ENCODE measurements at places on chromosomes 7 and 10. TPM values are rescaled to one million over a fixed set of nuclear protein-coding genes. Genes with fewer than 3 reads are reported as not detected.
A peak's percentile ranks its signal among the peaks of the same experiment; 100 is the strongest.

DNA sequence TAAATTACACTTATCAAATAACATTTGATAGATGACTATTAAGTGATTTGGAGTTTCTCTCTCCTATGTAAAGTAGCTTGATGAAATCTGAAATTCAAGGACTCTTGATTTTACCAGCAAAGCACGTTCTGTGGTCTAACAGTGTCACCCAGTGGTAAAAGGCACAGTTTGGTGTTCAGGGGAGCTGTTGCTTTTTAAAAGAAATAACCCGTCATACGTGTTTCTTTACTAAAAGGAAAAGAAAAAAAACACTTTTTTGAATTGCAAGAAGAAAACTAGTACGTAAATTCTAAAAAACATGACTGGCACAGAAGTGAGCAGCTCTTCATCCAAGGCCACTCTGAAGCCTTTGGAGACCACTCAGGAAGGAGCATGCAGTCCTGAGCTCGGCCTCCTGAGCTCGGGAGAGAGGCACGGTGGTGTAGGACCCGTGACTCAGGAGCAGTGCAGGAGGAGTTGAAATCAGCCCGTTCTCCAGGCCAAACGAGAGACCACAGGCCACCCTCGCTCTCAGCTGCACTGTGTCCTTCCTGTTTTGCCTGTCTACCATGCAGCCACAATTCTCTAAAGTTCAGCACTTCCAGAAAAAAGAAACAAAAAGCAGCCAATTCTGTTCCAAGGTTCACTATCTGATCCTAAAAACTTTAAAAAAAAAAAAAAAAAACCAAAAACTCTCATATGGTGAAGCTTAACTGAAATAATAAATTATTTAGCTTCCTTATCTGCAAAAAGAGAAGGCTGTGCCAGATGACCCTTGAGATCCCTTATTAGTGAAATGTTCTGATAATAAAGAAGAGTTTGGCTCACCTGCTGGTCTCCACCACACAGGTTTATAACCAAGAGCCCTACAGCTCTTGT lies 212.6 kb upstream of the FRMD4A start:
- no peak for DNase-seq

DNA sequence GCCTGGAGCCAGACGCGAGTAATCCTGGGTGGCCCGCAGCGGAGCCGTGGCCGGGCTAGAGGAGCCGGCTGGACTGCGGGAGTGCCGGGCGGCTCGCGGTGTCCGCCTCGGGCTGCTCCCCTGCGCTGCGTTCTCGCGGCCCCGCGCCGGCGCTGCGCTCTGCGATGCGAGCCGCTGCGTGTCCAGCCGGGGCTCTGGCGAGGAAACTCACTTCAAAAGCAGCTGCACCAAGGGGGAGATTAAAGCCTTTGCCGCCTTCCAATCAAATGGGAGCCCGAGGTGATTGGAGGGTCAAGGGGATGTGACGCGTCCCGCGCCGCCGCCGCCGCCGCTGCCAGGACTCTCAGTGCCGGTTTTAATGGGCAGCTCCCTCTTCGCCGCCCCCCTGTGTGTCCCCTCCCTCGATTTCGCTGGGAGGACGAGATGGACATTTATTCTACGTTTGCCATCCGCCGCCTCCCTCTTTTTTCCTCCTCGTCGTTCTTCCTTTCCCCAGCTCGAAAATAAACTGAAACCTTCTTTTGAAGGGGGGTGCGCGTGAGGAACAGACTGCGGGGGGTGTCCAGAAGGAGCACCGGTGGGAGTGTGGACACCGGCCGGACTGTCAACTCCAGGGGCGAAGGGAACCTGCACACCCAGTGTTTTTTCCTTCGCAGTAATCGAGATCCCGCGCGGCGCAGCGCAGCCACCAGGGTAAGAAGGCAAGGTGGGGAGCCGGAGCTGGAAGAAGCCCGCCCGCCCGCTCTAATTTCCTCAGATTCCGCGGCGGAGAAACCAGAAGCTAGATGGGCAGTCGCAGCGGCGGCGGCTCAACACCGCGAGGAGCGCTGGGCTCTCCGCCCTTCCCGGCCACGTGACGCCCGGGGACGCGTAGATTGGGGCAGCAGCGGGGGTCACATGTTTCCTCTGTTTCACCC lies at the start of gene ZNF503:
Gene ZNF503 (minus strand): TSS at position 196 of the 917 bp plus-strand sequence. CDS start 345 bp downstream, outside the sequence.
- peak; percentile 99 for DNase-seq

DNA sequence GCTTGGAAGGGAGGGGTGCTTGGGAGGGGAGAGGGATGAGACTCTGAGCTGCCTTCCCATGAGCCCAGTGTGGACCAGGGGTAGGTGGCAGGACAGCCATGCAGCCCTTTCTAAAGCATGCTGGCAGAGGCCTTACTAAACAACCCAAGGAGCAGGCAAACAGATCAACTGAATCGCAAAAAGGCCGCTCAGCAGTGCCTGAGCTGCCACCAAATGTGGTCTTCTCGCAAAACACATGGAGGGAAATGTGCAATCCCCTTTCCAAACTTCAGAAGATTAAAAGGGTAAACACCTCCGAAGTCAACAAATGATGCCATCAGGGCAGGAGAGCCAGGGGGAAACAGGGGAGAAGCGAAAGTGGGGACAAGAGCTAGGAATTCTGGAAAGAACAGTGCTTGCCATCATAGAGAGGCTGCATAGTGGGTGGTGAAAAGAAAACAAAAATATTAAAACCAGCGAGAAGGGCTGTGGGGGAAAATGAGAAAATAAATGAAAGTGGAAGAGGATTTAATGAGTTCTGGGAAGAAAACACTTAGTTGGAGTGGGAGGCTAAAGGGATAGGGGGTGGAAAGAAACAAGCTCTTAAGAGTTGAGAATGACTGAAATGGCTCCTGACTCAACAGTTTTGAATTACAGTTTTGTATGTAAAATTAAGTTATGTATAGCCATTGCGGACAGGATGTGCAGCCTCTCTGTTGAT lies 62.2 kb upstream of the ZNF32 start:
- DNase-seq, result no peak

Gene LRRC17
- total RNA-seq, result 1.4 TPM

Gene AHCYL2
- total RNA-seq, result 11.2 TPM

DNA sequence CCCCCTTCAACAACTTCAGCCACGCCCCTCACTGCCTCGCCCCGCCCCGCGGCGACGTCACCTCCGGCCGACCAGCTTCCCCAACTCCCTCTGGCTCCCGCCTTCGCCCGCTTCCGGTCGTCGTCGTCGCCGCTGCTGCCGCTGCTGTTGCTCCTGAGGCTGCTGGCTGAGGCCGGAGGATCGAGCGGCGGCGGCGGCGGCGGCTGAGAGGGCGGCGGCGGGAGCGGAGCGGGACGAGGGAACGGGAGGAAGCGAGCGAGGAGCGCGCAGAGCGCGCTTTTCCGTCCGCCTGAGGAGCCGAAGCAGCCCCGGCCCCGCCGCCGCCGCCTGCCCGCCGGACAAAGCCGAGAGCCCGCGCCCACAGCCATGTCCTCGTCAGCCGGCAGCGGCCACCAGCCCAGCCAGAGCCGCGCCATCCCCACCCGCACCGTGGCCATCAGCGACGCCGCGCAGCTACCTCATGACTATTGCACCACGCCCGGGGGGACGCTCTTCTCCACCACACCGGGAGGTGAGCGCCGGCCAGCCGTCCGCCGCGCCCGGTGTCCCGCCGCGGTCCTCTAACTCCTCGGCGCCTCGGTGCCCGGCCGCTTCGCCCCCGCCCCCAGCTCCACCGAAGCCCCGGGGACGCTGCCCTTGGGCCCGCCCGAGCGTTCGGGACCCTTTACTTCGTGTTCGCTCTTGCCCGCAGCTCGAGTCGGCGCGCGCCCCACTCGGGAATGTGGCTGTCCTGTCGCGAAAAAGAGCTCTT lies at the start of gene EIF4EBP2:
Gene EIF4EBP2 (plus strand): TSS at position 110 of the 751 bp plus-strand sequence. CDS start 257 bp downstream, at position 367.
- DNase-seq, result peak; percentile 99

DNA sequence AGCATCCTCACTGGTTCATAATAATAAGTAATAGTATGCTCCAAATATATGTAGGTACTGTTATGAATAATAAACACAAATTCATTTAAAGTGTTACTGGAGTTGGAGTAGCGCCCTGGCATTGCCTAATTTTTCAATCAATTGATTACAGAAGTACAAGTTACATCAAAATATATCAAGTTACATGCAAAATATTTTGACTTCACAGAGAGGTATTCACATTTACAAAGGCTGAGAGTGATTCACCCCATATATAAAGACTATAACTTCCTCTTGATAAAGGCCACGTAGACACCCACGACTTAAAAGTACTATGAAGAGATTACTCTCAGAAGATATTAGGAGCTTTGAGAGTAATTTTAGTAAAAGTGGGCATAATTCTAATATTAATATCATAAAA lies 13.6 kb upstream of the COL17A1 start:
- DNase-seq, result no peak

DNA sequence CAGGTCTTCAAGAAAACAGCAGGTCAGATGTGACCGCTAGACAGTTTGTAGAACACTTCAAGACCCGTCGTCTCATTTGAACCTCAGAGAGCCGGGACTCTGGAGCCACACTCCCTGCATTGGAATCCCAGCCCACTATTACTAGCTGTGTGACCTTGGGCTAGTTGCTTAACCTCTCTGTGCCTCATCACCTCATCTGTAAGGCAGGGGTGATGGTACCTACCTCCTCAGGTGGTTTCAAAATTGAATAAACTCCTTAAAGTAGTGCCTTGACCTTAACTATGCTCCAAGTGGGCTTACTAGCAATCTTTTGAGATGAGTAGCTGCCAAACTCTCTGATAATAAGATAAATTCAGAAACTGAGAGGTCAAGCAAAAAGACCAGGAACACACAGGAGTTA lies 43.8 kb downstream of the OGDH start:
- no peak for DNase-seq

Gene SORCS1
- 0.37 TPM for total RNA-seq

DNA sequence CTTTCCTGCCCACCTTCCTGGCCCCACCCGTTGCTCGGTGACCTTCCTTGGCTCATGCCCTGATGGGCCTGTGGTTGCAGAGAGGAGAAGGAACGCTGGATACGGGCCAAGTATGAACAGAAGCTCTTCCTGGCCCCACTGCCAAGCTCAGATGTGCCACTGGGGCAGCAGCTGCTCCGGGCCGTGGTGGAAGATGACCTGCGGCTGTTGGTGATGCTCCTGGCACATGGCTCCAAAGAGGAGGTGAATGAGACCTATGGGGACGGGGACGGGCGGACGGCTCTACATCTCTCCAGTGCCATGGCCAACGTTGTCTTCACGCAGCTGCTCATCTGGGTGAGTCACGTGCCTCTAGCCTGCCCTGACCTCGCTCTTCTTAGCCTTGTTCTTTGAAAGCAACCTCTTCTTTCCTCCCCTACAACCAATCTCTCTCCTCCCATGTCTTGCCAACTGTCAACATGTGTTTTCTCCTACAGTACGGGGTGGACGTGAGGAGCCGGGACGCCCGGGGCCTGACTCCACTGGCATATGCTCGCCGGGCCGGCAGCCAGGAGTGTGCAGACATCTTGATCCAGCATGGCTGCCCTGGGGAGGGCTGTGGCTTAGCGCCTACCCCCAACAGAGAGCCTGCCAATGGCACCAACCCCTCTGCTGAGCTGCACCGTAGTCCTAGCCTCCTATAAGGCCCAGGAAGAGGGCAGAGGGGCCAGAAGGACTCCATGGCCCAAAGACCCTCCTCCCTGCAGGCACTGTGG lies 24.1 kb downstream of the GBX1 start:
- peak; percentile 78 for DNase-seq

DNA sequence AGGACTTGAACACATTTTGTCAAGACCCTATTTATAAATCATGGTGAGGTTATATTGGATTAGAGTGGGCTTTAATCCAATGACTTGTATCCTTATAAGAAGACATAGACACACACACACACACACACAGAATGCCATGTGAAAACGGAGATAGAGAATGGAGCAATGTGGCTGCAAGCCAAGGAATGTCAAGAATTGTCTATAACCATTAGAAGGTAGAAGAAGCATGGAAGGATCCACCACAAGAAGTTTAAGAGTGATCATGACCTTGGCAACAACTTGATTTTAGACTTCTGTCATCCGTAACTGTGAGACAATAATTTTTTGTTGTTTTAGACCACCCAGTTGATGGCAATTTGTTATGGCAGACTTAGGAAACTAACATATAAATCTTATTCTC lies 514.2 kb downstream of the TFEC start:
- no peak for DNase-seq

Gene NAPEPLD
- total RNA-seq, result 9.6 TPM

Gene MEOX2
- total RNA-seq, result 31.7 TPM

DNA sequence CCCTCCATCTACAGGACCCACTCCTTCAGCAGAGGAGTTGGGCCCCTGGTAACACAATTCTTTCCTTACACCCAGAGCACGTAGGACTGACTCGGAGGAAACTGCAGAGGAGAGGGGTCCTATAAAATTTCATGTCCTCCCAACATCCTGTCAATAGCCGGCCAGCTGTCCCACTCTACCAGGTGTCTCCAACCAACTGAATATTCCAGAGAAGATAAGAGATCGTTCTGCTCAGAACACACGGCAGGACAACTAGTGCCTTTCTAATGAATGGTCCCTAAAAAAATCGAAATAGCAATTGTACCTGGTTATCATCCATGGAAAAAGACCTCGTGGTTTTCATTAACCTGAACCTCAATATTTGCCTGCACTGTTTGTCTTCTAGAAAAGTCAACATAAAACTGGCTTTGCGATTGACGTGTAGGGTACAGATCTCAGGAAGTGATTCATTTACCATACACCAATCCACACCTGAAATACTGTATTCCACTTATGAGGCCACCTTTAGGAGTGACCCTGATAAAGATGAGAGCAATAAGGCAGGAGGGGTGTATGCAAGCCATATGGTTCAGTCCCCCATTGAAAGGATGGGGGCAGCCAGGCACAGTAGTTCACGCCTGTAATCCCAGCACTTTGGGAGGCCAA lies 111.7 kb downstream of the PARP12 start:
- no peak for DNase-seq

- no peak for DNase-seq
Observed at GRCh38 chr10:74792726-74793125, 33.7 kb upstream of the KAT6B start.

DNA sequence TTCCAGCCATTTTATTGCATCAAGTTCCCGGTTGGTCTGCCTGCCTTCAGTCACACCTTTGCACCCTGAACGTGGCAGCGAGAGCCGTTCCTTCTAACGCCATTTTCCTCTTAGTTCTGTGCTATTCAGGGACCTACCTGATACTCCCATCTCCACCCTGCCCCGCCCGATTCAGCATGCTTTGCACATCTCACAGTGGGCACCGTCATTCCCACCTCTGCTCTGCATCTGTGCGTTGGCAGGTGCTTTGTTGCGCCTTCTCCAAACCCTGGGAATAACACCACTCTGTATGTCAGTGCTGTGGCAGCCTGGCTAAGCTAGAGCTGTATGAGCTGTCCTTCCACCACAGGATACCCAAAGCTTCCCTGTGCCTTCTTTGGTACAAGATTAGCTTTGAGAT lies 96.8 kb downstream of the ACTR3B start:
- DNase-seq, result no peak

Data from posterior vena cava (tissue), 2 donors.